ENCODE measurements at places on chromosomes 1 and 21.

DNA sequence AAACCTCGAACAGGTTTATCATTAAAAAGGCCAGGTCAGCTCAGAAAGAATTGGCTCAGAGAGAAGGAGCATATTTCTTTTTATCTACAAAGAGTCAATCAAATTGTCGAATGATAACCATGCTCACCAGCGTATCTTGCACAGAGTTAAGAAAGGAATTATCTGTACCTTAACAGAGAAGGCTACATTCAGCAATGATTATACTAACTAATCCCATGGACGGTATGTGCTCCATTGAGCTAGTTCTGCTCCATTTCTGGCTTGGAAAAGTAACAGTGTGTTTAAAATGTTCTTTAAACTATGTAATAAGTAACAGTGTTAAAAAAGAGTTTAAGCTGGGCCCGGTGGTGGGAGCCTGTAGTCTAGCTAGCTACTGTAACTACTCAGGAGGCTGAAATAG is 4.2 kb downstream of the UBR4 start:
- DNase-seq: no peak

DNA sequence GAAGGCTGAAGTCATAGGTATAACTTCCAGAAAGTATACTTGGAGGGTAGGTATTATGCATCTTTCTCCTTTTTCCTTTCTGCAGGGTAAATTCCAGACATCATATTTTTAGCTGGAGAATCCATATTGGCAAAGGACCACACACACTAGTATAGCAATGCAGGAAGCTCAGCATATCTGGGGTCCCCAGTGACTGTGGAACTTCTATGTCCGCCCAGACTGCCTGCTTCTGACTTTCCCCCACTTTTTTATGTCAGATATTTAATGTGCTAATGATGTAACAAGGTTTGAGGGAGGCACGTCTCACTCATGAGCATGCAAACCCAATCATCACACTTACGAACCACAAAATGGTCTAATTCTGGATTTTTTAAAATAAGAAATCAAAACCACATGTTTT is 90.4 kb downstream of the BACH1 start:
- no peak for DNase-seq

DNA sequence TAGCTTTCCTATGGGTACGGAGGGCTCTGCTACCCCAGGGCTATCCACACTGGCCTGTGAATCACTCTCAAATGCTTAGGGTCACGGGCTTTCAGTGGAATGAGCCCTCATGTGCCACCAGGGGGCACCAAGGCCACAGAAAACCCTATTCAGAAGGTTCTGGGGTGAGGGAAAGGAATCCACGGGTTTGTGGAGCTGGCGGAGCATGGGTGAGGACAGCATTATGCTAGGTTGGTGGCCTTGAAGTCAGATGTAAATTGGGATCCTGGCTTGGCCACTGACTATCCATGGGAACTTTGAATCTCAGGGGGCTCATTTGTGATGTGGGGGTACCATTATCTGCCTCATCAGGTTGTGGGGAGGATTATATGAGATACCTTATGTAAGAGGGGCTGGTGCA is 5.1 kb upstream of the LAMTOR5 start:
- DNase-seq: peak; percentile 54

- DNase-seq: no peak
These were observed 17.7 kb downstream of the PTPRC start for GRCh38 chr1:198656500-198656932.

GRCh38 chr1:23923592-23924499 is 10.7 kb upstream of the CNR2 start:
- DNase-seq: no peak

GRCh38 chr1:241638099-241638682 is 2.0 kb downstream of the CHML start:
- no peak for DNase-seq

GRCh38 chr21:35222021-35222420 is 172.9 kb upstream of the RUNX1 start:
- no peak for DNase-seq

GRCh38 chr1:154765970-154766369 is 104.1 kb downstream of the KCNN3 start:
- no peak for DNase-seq

DNA sequence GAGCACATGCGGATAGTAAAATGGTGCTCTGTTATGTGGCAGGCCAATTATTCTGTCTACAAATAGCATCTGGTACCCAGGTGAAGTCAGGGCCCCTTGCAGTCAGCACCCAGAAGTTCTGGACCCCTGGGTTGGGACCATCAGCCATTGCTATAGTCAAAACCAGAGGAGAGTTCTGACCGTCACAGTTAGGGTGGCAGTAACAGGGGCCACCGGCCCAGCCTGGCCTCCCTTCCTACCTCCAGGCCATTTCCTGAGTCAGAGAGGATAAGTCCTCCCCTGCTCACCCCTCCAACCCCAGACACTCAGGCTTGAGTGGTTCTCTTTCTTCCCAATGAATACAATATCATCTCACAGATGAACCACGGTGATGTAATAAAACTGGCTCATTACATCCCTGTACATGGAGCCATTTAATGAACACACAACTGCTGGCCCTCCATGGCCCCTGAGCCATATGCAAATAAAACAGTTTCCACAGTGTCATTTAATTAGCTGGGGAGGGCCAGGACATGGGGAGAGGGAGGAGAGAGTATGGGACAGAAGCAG is 673.6 kb downstream of the MATN1 start:
- no peak for DNase-seq

DNA sequence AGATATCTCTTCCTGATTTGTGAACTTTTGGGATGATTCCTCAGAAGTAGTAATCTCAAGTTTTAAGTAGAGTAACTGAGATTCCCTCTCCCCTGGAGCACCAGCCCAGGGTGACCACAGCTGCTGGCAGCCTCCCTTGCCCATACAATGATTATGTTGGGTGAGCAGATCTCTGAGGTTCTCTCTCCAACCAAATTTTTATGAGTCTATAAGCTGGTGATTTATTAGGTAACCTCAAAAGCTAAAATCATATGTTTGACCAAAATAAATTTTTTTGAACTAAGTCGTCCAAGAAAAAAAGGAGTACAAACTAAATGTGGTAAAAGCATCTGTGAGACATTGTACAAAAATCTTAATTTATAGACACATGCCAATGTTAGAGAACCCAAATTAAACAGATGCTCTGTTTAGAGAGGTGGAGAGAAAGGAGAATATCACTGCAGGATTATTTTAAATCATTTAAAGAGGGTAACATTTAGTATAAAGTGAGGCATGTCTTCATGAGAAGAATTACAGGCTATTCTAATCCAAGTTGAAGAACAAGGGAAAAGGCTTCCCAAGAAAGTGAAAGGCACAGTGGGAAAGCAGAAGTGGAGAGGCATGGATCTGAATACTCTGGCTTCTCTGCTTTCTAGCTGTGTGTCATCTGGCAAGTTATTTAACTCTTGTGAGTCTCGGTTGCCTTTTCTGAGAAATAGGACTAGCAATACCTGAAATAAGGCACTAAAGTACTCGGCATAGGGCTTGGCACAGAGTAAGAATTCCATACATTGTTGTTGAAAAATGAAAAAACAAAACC is 2.5 kb downstream of the AKNAD1 start:
- peak; percentile 64 for DNase-seq

GRCh38 chr1:155703216-155703615 is 14.3 kb downstream of the DAP3 start:
- DNase-seq: no peak

Measured in GM04504 (cell line).